ENCODE measurements at places on chromosomes 12 and 14.
A peak's percentile ranks its signal among the peaks of the same experiment; 100 is the strongest.

- no peak for DNase-seq
These were observed 116.4 kb downstream of the PRICKLE1 start for GRCh38 chr12:42473130-42473529.

- DNase-seq, result no peak
These were observed 340.6 kb downstream of the SEC23A start for GRCh38 chr14:38762426-38762825.

- DNase-seq, result peak; percentile 10
These were observed 11.4 kb downstream of the TMEM121 start for GRCh38 chr14:105537580-105538474.

DNA sequence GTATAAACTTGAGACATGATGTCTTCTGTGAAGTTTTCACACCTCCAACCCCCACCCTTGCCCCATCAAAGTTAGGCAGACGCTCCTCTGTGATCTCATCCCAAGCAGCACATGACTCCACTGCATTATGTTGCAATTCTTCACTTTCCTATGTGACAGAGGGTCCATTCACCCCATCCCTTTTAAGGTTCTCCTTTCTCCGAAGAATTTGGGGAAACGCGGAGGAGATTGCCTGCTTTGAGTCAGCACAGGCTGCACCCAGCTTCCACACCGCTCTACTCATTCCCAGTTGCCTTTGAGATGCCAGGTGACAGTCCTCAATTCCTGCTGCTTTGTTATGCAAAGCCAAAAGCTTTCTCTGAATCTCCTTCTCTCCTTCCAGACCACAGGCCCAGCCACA, 61.8 kb downstream of the PHLDA1 start:
- DNase-seq, result no peak

GRCh38 chr12:16604596-16605252, 1.2 kb downstream of the LMO3 start:
- DNase-seq, result peak; percentile 42

GRCh38 chr12:7180685-7181084, 8.8 kb upstream of the PEX5 start:
- no peak for DNase-seq

DNA sequence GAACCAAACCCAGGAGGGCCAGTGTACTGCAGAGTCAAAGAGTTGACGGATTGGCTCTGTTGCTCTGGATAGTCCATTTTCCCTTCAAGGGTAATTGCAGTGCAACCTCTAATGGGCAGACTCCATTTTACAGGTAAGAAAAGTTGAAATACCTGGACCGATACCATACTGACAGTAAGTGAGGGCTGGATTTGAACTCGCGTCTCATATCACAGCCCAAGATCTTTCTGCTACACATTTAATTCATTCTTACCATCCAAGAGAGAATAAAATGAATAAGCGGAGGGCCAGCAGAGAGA, 356 bp upstream of the ZC3H14 start:
- DNase-seq, result no peak

GRCh38 chr14:86597279-86597678, 1067.3 kb downstream of the FLRT2 start:
- no peak for DNase-seq

DNA sequence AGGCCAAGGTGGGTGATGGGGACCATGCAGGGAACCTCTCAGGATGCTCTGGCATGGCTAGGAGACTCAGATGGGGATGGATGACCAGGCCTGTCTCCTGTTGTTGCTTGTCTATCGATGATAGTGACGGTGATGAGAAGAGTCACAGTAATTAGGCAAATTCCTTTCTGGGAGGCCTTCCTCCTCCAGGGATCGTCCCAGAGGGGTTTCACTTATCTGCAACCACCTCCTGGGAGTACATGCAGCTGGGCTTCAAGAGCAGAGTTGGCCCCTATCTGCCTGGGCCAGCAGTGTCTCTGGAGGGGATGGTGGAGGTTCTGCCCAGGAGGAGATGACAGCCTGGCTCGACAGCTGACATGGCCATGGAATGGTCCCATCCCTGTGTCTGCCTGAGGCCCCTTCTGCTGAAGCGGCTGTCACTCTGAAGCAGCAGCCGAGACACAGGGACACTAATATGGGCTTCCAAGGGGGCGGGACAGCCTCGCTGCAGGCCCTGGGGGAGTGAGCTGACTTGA, 27.5 kb upstream of the OAS1 start:
- no peak for DNase-seq

DNA sequence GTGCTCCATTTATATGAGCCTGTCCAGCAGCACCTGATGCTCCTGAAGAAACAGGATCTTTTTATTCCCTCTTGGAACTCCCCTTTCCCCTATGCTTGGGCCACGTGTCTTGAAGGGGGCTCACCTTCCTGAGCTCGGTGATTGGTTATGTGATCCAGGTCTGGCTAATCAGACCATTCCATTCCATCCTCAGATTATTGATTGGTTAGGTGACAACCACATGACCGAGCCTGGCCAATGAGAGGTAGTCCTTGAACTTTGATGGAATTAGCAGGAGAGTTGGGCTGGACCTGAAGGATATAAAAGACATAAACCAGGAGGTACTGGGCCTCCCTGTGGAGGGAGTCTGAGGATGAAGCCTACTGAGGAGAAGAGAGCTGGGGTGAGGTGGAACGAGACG, 216.6 kb upstream of the LHX5 start:
- DNase-seq, result no peak

DNA sequence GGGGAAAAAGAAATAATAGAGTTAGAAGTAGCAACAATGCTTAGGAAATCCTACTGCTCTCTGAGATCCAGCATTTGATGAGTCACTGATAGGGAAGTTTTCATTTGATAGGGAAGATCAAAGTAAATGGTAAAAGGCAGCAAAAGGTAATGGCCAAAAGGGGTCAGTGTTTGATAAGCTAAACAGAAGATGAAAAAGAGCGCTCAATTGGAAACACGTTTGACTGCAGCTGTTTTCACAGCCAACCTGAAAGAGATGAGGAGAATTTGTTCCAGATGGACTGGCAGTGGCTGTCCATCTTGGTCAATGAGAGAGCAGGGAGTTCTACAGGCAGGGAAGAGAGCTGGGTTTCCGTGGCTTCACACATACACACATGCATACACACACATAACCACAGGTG, 264.2 kb downstream of the TMEM132C start:
- no peak for DNase-seq

DNA sequence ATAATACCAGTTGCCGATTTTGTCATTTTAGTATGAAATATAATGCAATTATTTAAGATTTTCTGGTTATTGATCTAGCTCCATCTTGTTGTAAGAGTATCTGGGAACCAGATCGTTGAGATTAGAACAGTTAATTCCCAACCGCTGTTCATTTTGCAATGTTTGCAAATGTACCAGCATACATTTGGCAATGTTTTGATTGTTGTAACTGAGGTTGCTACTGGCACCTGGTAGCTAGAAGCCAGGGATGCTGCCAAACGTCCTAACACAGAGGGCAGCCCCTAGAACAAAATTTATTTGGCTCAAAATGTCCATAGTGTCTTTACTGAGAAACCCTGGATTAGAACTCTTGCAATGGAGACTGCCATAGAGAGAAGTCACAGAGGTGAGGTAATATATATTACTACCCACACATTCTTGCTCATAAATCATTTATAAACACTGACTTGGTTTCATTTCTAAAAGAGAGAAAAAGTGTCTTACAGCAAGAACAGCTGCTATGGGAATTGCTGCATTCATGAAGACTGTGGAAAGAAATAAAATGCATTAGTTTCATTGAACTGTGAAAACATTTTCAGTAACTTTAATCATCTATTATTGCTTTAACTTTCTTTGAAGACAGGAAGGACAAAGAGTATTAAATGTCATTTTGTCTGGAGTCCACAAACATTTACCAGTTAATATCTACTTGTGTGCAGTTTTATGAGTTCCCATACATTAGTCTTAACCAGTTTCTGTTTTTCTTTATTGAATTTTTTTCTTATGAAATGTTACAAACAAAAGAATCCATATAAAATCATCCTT, 46.2 kb downstream of the ABCC9 start:
- no peak for DNase-seq

DNA sequence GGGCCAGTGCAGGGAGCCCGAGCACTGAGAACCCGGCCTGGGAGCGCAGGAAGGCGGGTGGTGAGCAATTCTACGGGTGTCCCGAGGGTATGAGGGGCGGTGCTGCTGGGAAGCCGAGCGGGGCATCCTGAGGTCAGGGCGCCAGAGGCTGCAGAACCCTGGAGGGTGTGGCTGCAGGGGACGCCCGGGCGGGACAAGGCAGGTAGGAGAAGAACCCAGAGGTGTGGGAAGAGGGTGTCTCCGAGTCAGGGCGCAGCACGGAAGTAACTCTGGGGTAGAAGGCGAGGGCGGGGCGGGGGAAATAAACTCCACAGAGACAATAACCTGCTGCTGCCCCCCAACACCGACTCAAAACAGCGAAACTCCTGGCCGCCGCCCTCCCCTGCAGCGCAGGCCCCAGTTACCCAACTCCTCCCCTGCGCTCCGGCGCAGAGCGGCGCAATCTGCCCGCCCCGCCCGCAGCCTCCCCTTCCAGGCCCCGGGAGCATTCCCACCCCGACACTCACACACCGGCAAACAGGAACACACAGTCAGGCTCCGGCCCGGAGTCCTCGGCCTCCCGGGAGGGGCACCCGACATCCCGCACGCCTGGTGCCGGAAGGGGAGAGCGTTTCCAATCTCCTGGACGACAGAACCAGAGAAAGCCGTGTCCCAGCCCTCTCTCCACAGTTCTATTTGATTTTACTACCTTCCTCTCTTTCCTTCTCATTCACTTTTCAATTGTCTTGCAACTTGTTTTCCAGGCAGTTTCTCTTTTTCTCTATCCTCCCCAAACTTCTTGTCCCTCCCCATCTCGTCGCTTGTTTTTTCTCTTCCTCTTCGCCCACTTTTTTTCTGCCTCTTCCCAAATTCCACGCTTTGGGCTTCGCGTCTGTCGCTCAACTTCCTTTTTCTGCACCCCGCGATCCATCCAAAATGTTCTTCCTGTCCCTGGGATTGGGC, 2.4 kb downstream of the HRK start:
- no peak for DNase-seq

GRCh38 chr12:100942984-100943749, 148.6 kb downstream of the ANO4 start:
- no peak for DNase-seq

GRCh38 chr12:68800294-68800693, 7.7 kb upstream of the MDM2 start:
- no peak for DNase-seq

GRCh38 chr12:24478254-24478653, 470.6 kb downstream of the BCAT1 start:
- DNase-seq, result no peak

DNA sequence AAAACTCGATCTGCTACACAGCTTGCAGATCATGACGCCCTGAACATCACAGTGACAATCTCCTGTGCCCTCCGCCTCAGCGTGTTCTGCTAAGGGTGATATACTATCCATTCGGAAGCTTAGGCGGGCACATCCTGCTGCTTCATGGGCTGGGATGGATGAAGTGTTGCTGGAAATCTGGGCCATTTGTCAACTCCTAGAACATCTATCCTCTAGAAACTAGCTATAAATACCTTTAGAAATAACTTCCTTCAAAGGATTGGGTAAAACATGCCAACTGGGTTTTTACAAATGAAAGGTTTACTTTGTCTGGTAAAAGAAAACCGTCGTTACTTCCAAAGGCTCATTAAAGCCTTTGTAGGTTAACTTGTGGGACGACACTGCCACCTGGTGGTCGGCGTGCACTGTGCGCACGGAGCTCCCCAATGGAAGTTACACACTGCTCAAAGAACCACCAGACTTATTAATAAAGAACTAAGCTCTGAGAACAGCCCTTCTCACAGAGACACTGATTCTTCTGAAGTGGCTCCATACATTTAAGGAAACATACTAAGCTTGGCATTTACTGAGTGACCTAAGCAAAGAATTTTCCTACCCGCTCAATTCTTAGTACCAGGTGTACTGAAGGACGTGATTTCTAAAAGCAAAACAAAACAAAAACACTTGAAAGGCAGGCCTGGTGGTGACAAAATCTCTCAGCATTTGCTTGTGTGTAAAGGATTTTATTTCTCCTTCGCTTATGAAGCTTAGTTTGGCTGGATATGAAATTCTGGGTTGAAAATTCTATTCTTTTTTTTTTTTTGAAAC, 21.6 kb upstream of the CACNA2D4 start:
- DNase-seq, result peak; percentile 22

DNA sequence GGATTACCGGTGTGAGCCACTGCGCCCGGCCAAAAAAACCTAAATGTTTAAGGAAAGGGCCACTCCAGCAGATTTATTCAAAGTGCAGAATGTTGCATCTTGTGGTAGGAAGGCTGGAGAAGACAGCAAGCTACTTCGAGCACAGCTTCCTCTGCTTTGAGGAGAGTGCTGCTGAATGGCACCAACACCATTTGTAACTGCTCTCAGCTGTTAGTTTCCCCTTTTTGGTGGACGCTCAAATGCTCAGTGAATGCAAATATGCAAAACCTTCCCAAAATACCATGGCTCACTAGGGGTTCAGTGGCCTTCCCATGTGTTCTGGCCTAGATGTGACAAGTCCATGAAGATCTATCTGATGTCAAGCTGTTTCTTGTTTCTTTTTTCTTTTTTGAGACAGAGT, 2.9 kb upstream of the TDRD9 start:
- no peak for DNase-seq

DNA sequence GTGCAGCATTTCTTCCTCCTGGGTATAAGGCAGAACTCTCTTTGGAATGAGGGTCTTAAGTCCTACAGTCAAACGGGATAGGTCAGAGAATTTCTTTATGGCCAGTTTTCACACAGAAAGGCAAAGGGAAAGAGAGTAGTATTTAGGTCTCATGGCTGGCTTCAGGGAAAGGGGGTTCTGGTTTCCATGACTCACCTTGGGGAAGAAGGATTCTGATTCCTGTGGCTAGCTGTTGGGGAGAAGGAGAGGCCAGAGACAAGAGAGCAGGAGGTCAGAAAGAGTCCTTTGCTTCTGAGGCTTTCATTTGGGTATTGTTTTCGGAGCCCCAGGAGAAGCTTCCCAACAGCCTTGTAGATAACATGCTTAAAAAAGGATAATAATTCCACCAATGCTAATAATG, 332.5 kb downstream of the NPAS3 start:
- no peak for DNase-seq

Measured in NCI-H2227 treated with DMSO at 0.1 percent for 48 hours (cell line).